OCI-LY7 (cell line): ENCODE measurements at places on chromosomes 3 and 15.

- no peak for DNase-seq
Observed at GRCh38 chr15:65051266-65051665, 6.1 kb downstream of the SLC51B start.

- no peak for DNase-seq
Observed at GRCh38 chr15:59237924-59238331, 31.3 kb downstream of the LDHAL6B start.

- DNase-seq = no peak
Observed at GRCh38 chr15:48569591-48570302, 75.8 kb downstream of the FBN1 start.

DNA sequence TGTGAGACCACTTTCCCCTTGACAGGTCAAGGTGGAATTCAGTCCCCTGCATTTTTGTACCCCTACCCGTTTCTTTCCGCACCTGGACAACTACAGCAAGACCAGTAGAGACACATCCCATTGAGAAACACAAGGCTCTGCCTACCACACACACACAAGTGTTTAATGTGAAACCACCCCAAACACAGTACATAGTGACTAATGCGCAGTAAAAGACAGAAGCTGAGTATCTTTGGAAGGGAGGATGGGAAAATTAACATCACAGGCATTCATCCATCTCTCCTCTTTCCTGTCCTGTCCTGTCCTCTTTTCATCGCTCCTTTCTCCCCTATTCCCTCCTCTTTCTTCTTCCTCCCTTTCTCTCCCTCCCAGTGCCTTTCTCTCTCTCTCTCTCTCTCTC, 64.8 kb downstream of the SCN11A start:
- DNase-seq = no peak

DNA sequence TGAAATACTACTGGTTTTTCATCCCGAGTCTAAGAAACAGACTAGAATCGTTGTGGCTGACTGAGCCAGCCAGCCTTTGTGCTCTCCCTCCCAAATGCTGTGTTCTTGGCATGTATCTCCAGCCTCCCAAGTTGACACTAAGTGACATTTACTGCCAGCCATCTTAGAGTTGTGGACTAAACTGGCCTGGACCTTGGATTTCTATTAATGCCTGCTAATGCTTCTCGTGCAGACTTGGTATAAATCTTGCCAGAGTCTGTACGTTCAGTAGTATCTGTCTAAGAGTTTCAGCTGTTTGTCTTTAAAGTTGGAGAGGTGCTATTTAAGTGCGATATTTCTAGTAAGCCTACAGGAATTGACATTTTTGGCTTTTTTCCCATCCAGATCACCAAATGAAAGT, 166.6 kb upstream of the BHLHE40 start:
- DNase-seq = no peak

DNA sequence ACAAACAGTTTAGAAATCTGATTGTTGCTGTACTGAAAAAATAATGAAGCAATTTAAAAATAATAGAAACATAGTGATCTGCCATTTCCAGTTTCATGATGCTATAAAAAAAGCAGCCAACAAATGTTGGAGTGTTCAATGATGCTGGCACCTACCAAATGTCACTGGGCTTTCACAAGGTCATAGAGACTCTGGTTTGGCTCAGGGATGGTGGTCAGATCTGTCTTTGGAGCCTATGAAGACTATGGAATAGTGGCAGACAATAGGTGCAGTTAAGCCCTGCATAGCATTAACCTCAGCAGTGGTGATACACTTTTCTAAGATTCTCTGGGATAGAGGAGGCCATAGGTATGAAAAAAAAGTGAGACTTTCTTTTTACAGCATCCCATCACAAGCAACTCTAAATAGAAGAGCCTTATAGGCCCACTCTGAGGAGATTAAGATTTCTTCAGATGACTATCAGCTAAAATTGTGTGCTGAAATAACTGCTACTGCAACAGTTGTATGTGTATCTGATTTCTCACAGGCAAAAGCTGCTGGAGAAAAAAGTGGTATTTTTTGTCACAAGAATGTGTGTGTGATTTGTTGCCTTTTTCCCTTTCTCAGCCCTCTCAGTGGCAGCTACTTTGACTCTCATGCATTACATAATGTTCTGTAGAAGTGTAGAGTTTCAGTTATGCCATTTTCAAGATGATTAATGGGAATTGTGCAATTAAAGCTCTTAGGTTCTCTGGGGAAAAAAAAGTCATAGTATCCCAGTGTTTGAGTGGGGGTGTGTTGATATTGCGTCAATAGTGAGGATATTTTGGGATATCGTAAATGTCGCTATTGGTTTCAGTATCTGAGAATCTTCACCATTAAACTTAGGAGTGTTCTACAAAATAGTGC, 137.4 kb downstream of the MBNL1 start:
- no peak for DNase-seq

GRCh38 chr3:100891033-100891432, 102.2 kb downstream of the ABI3BP start:
- no peak for DNase-seq

- DNase-seq = no peak
Observed at GRCh38 chr3:122926322-122926721, 101.2 kb downstream of the SEMA5B start.

DNA sequence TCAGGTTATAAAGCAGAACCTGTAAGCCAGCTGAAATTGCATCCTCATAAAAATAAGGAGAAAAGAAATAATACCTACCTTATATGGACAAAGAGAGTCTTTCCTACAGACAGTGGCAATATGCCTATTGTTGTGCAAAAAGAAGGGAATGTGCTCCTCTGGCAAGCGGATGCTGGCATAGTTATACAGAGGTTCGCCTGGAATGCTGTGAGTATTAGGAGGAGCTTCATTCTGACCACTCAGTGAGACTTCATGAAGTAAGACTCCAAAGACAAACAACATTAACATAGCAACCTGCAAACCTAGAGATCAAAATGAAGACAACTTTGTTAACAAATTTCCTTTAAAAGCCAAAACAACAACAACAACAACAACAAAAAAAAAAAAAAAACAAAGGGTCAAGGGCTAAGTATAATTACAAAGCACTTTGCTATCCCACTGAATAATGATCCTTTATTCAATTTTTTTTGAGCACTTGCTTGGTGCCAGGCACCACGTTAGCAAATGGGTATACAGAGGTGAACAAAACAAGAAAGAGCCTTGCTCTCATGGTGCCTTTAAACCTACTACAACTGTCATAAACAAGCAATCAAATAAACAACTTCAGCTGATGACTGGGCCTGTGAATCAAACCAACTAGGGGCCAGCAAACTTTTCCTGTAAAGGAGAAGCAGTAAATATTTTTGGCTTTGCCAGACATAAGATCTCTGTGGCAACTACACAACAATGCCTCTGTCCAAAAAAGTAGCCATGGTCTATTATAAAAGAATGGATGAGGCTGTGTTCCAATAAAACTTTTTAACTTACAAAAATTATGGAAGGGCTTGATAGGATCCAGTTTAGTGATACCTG, 3.7 kb downstream of the EOGT start:
- DNase-seq = no peak

DNA sequence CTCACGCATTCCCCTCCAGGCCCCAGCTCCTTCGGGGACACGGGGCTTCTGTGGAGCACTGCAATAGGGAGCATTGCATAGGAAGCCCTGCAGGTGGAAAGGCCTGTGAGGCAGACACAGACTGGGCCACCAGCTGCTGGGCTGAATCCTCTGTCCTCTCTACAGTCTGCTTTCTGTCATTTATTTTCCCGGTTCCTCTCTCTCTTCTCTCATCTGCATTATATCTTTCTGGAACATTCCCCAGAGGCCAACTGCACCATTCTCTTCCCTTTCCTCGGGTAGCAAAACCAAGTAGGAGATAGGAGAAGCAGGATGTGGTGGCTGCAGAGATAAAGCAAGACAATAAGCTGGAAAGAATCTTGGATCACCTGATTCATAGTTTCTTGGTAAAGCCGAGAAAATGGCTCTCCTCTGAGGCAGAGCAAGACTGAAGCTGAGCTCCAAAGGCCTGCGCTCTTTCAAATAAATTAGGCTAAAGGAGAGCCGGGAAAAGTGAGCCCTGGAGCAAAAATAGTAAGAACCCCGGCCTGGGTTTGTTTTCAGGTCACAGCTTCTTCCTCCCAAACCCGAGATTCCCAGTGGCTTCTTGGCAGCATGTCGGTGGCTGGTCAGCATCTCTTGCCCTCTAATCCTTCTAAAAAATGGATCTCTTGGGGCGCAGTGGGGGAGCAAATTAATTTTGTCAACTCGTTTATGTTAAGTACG, 5.3 kb downstream of the TM4SF4 start:
- DNase-seq = no peak

- DNase-seq = no peak
Observed at GRCh38 chr15:72925661-72926060, 126.6 kb upstream of the NEO1 start.
